Jurkat, Clone E6-1 (cell line): ENCODE measurements at places on chromosomes 7 and 10.

GRCh38 chr10:89029785-89030437, 39.3 kb downstream of the FAS start:
- peak; percentile 62 for DNase-seq

DNA sequence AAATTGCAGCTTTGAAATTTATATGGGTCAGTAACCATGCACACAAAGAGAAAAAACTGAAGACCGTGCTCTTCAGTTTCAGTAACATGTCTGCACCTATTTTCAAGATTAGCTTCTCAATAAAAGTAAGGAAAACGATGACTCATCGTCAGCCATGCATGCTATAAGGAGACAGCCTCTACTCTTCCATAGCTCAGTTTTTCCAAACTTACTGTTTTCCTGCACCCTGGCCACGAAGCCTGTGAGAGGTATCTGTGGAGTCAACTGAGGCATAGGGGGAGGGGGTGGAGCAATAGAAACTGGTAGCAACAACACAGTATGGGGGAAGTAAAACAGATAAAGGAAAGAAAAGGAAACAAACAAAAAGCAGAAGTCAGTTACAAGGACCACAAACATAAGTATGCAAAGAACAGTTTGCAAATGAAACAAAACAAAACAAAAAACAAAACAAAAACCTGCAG, 58.0 kb downstream of the PDSS1 start:
- DNase-seq, result no peak

DNA sequence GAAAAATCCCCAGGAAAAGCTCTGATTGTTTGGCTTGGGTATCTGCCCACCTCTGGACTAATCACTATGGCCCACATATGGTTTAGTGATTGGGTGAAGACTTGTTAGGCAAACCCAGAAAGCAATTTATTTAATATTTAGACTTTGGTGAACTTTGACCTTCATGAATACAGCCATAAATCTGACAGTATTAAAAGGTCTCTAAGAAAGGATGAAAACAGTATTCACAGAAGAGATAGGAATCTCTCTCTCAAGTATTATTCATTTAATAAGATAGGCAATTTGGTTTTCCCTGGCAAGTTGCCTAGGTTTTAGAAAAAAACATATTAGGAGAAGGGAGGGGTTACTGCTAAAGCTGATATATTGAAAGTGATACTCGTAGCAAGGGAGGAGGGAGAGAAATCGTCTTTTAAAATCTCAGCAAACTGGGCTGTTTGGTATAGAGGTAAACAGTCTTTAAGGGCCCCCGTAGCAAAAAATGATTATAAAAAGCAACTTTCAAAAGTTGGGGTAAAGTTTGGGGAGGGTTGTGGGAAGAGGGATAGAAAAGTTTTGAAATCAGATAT, 57.1 kb downstream of the LSMEM1 start:
- no peak for DNase-seq

DNA sequence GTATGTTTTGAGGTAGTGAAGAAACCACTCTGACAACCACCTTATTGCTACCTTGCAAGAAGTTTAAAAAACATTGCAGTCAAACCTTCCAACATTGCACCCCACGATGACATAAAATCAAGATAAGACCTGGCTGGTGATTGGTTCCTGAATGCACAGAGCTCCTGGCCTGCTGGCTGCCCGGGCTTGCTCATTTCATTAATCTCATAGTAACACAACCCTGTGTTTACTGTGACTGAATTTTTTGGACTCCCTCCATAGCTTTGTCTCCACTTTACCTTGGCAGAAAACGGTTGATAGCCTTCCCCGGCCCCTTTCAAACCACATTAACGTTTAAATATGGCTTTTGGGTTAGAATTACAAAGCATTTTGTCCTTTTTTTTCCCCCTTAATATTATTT, 27.5 kb downstream of the VWA2 start:
- DNase-seq, result no peak

GRCh38 chr7:123270570-123270969, 70.8 kb upstream of the SLC13A1 start:
- no peak for DNase-seq

DNA sequence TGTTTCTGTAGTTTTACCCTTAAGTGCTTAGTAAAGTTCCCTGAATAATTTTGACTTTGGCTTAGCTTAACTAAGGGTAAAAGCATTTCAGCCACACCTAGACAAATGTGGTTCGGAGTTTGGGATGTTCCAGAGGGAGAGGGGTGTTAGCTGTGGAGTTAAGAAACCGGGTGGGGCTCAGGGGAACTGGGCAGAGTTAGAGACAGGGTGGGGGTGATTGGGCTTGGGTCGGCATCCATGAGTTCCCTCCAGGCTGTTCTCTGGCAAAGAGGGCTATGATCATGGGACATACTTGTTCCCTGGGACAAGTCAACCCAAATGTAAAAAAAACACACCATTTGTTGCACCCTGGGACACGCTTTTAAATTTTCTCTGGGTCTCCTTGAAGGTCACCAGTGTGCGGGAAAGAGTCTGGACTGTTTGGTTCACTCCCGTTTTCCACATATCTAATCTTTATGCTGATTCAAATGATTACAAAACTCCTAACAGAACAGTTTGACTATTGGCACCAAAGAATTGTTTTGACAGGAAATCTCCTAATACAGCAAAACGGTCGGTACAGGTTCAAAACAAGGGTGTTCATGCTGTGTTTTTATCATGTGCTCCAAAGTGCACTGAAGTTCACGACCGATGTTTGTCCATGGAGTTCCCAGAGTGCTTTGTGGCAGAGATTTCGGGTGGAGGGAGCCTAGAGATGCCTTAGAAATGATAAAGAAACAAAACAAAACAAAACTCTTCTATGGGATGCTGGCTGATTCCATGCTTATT, 56.5 kb downstream of the PLXDC2 start:
- no peak for DNase-seq

DNA sequence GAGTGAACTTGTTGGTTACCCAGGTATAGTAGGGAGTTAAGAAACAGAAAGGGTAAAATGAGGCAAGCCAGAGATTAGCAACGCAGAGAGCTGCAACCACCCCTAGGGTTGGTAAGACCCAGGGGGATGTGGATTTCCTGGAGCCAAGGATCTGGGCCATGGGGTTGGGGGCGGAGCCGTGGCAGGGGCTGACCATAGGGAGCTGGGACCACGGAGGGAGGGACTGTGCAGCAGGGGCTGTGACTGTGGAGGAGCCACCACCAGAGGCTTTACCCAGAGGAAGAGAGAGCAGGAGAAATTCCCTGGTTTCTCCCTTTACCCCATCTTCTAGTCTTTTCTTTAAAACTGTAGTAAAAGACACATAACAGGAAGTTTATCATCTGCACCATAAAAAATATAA, 58.6 kb upstream of the BAIAP2L1 start:
- no peak for DNase-seq

DNA sequence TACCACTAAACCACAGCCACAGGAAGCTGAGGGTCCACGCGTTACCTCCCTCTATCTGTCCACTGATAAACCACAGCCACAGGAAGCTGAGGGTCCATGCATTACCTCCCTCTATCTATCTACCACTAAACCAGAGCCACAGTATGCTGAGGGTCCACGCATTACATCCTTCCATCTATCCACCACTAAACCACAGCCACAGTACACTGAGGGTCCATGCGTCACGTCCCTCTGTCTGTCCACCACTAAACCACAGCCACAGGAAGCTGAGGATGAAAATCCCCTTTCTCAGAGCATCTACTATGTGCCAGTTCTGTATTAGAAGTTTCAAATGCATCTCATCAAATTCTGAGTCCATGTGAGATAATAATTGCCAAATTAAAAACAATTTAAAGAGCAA, 589.3 kb downstream of the DNAJB6 start:
- no peak for DNase-seq

DNA sequence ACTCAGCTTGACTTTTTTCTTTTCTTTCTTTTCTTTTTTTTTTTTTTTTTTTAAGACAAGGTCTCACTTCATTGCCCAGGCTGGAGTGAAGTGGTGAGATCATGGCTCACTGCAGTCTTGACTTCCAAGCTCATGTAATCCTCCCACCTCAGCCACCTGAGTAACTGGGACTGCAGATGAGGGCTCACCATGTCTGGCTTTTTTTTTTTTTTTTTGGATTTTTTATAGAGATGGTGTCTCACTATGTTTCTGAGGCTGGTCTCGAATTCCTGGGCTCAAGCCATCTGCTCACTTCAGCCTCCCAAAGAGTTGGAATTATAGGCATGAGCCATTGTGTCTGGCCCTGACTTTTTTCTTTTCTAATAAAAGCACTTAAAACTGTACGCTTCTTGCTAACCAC, 358.2 kb upstream of the IGFBP3 start:
- DNase-seq, result no peak

- no peak for DNase-seq
Measured at GRCh38 chr10:116024271-116024878, 248.6 kb downstream of the GFRA1 start.

GRCh38 chr7:117827862-117828261, 45.4 kb downstream of the CTTNBP2 start:
- no peak for DNase-seq

- peak; percentile 35 for DNase-seq
Measured at GRCh38 chr7:158353606-158354570, 233.7 kb downstream of the PTPRN2 start.

DNA sequence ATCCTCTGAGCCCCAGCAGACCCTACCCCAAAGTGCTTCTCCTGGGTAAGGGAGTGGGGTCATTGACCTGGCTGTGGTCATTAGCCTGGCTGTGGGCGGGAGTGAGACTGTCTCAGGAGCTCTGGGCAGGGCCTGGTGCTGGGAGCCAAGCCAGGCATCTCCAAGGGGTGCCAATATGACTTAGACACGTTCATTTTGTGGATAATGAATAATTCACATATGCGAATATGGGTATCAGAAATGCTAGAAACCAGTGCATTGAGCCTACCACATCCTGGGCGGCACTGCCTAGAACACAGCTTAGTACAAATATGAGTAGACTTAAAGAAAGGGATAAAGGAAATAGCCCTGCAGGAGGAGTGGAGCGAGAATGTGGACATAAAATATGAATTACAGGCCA, 14.4 kb upstream of the SRRM3 start:
- no peak for DNase-seq

DNA sequence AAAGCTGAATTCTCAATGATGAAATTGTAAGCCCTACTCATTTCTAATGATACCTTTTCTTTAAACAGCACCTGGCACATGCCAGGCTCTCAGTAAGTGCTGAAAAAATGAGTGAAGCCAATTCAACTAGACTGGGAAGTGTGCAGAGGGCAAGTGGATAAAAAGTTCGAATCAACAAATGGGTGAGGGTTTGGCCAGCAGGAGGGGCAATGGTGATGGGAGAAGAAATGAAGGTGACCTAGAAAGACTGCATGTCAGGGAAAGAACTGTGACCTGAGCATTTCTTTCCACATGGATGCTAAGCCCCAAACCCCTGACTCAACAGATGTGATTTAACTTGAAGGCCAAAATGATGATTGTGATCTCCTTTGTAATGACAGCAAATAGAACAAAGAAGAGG, 54.6 kb downstream of the DKK1 start:
- DNase-seq, result no peak

- peak; percentile 17 for DNase-seq
Measured at GRCh38 chr10:86693721-86694369, 25.5 kb downstream of the LDB3 start.

- DNase-seq, result peak; percentile 53
Measured at GRCh38 chr10:101829561-101830315, 11.5 kb upstream of the OGA start.

- DNase-seq, result no peak
Measured at GRCh38 chr7:122143376-122143750, 686 bp downstream of the AASS start.

GRCh38 chr7:148260599-148260998, 330.0 kb upstream of the C7orf33 start:
- no peak for DNase-seq

DNA sequence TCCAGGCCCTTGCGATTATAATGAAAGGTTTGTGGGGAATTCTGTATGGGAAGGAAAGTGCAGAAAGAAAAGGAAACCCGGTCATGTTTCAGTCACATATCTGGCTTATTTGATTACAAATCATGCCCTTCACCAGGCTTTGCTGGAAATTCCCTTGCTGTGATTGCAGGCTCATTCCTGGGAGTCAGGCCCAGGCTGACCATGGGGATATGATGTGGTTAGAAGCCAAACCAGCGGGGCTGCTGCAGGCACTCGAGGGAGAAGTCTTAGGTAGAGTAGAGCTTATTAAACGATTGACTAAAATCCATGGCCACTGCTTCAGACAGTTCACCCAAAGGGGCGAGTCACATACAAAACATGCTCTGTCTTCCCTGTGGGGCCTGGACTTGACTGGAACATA, 16.2 kb downstream of the PKD1L1 start:
- DNase-seq, result no peak

DNA sequence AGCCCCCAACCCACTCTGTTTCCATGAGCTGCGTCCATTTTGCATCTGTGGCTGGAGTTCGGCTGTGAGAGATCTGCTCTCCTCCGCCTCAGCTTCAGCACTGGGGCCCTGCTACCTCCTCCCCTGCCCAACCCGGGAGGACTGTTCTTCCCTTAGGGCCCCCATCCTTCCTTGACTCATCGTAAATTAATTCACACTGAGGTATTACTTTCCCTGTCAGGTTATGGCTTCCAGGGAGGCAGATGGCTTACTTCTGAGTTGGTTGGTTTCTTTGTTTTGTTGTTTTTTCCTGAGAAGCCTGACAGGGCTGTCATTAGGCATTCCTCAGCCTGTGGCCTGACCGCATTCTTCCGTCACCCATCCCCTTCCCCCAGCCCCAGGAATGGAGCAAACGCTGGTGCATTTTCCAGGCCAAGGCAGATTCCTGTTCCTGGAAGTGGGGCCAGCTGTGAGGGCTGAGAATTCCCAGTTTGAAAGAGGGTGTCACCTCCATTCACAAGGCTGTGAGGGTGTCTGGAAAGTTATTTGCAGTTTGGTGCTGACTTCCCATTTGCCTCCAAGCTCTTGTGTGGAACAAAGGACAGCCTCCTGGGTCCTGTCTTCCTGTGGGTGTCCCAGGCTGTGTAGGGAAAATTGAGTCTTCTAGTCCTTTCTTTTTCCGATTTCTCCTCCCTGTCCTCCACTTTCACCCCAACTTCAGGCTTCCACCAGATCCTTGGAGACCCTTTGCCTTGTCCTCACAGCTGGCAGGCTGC, 11.7 kb downstream of the CPA5 start:
- no peak for DNase-seq

- no peak for DNase-seq
Measured at GRCh38 chr10:109968953-109969759, 38.6 kb upstream of the ADD3 start.

GRCh38 chr7:57769958-57770357, 320.0 kb downstream of the ZNF716 start:
- no peak for DNase-seq

GRCh38 chr10:78849115-78849514, 219.7 kb upstream of the ZMIZ1 start:
- DNase-seq, result no peak

- no peak for DNase-seq
Measured at GRCh38 chr7:37438906-37439652, 9.6 kb downstream of the ELMO1 start.

- DNase-seq, result no peak
Measured at GRCh38 chr10:33817605-33818004, 483.1 kb upstream of the NRP1 start.
